ENCODE measurements at places on chromosomes 12 and 14.

DNA sequence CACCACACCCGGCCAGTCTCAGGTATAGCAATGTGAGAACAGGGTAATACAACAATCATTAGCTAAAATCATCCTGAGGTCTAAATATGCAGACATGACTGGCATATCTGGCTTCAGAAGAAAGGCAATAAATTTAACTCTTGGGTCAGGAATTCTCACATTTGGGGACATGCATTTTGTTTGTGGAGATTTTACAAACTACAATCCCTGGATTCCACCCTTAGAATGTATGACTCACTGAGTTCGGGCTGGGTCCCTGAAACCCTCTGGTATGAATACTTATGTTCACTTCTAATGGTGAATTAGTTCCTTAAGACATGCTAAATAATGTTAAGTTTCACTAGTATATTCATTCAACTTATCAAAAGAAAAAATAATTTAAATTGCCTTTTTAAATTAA, 98.9 kb upstream of the HMGA2 start:
- DNase-seq: no peak

DNA sequence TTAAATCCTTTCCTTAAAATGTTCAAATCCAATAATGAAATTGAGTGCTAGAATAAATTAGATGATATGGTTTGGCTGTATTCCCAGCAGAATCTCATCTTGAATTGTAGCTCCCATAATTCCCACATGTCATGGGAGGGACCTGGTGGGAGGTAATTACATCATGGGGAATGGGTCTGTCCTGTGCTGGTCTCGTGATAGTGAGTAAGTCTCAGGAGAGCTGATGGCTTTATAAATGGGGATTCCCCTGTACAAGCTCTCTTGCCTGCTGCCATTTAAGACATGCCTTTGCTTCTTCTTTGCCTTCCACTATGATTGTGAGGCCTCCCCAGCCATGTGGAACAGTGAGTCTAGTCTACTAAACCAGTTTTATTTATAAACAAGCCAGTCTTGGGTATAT, 508.5 kb downstream of the ETNK1 start:
- DNase-seq: no peak

- peak; percentile 36 for DNase-seq
Observed at GRCh38 chr12:79371226-79371625, 319.5 kb downstream of the PAWR start.

DNA sequence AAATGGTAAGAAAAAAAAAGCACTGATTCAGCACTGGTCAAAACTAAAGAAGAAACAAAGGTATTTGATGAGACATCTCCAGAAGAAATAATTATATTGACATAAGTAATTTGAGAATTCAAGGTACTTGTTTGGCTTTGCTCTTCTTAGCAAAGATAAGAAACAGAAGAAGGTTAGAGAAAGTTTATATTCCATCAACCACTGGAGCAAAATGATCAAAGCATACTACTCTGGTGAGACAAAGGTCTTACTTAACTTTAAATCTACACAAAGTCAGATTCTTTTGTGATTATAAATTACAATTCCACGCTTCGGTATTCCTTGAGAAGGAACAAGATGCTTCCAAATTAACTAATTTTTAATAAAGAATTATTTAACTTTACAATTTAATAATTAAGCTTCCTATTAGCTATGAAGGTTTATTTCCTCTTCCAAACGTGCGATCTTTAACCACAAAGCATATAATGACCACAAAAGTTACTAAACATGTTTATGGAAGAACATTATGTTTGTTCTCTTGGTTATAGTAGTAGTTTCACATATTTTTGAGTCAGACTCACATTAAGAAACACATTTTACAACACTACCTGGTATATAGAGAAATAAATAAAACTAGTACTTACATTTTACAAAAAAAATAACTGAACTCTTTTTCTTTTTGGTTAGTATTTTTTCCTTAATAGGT, 53.4 kb downstream of the METTL25 start:
- DNase-seq: no peak
